Stimulated activated CD8-positive, alpha-beta memory T cell treated with anti-CD3 and anti-CD28 coated beads, Interleukin-12 subunit alpha, Interleukin-12 subunit beta, amount 100 ng/mL, for 4 hours (primary cell): ENCODE measurements at places on chromosomes 2 and 18.

GRCh38 chr18:57981308-57982028 is 62.6 kb upstream of the NEDD4L start:
- DNase-seq: no peak

- DNase-seq: no peak
These were observed 68.8 kb upstream of the TMEM87B start for GRCh38 chr2:111986116-111986900.

DNA sequence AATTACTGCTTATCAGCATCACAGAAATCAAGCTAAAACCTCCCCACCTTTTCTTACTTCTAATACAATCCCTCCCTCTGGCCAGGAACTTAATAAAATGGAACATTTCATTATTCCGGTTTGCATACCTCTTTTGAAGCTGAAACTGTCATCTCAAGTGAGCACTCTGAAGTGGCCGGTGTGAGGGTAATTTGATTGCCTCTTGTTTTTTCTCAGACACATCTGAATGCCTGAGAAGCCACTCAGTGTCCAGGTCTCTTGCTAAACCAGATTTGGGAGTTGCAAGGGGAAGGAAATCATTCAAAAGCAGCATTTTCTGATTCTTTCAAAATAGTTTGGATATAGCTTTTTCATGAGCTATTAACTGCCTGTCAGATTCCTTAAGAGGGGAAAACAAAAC is 190.3 kb downstream of the C1D start:
- DNase-seq: no peak

- no peak for DNase-seq
These were observed 43.4 kb downstream of the MBP start for GRCh38 chr18:77088963-77089722.

- DNase-seq: no peak
These were observed 179.9 kb downstream of the ETAA1 start for GRCh38 chr2:67576991-67577390.
